ENCODE measurements at places on chromosomes 16 and 17.
A peak's percentile ranks its signal among the peaks of the same experiment; 100 is the strongest.

GRCh38 chr16:31875112-31875803 is 1.7 kb downstream of the ZNF267 start:
- DNase-seq, result no peak

GRCh38 chr16:79805621-79806020 is 205.1 kb upstream of the MAF start:
- DNase-seq, result peak; percentile 50

DNA sequence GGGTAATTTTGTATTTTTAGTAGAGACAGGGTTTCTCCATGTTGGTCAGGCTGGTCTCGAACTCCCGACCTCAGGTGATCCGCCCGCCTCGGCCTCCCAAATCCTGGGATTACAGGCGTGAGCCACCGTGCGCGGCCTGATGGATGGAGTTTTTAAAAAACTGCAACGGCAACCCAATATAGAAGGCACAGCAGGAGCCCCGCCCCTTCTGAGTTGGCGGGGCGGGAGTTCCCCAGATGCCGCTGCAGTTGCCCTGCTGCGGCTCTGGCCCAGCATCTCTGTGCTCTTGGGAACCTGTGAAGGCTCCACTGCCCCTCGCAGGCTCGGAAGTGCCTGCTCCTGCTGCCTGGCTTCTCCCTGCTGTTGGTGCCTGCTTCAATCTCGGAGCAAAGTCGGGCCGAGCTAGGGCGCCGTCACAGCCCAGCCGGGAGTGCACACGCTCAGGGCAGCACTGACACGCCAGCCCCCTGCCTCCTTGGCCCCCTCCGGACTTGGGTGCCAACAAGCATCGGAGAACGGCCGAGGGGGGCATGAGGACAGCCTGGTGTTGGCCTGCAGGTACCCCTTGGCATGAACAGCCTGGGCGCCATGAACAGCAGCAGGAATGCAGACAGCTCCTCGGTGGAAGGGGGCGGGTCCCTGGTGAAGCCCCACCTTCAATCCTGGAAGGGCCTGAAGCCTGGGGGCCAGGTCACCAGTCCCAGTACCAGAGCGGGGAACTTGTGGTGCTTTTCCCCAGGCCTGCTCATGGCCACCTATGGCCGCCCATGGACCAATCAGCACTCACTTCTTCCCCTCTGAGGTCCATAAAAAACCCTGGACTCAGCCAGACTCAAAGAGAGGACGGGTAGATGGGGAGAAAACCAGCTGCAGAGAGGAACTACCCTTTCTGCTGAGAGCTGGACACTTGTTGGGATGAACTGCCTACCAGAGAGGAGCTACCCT is 2.3 kb upstream of the NT5M start:
- DNase-seq, result peak; percentile 92

DNA sequence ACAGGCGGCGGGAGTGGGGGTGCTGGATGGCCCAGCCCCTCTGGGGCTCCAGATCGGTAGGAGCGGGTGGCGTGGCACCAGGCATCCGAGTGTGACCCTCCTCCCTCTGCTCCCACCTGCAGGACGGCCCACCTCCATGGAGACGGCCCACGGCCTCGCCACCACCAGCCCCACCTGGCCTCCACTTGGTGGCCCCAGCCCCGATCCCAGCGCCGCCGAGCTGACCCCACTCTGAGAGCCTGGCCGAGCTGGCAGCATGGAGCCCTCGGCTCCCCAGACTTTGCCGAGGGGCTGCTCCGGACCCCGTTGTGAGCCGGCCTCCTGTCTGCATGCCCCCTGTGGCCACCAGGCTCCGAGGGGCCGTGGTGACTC is 4.7 kb upstream of the NUDT16L1 start:
- no peak for DNase-seq

- no peak for DNase-seq
These were observed 54.9 kb downstream of the CLEC16A start for GRCh38 chr16:10999300-10999699.

DNA sequence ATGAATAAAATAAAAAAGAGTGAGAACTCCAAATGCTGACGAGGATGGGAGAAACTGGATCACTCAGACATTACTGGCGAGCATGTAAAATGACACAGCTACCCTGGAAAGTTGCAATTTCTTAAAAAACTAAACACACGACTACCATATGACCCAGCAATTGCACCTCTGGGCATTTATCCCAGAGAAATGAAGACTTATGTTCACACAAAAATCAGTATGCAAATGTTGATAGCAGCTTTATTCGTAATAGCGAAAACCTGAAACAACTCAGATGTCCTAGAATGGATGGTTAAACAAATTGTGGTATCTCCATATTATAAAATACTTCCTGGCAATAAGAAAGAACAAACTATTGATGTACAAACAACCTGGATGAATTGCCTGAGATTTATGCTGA is 357.2 kb upstream of the ASIC2 start:
- no peak for DNase-seq

DNA sequence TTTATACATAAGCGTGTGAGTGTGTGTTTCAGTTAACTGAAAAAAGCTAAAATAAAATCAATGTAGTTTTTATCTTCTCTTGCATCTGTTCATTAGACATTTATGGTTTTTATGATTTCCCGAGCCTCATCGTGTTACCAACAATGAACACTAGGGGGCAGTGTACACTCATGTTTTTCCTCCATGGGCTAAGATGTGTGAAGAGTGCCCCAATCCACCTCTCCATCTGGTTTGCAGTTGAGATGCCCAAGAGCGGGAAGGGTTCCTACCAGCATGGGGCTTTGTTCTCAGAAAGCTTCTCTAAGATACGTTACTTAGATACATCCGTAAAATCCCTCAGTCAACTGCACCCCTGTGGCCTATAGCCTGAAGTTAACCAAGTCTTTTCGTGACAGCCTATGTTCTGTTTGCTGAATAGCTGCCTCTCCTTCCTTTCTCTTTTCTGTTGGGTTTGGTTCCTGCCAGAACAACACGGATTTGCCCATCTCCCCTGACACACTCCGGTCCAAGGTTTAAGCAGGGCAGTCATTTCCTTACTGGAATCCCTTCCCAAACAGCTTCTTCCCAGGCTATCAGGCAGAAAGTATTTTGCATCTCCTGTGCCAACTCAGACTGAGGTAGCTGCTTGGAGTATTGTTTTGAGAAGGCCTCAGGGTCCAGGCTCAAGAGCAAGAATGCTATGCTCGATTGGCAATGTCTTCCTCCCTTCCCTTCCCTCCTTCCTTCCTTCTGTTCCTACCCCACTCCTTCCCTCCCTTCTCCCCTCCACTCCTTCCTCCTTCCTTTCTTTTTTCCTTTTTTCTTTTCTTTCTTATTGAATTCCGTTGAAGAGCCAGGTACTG is 12.9 kb upstream of the ELAC2 start:
- DNase-seq, result no peak

DNA sequence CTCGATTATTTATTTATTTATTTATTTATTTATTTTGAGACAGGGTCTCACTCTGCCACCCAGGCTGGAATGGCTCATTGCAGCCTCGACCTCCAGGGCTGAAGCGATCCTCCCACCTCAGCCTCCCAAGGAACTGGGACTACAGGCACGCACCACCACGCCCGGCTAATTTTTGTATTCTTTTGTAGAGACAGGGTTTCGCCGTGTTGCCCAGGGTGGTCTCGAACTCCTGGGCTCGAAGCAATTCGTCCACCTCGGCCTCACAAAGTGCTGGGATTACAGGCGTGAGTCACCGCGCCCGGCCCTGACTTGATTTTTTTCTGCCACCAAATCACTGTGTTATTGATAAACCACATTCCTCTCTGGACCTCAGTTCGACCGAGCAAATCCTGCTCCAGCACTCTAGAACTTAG is 758 bp upstream of the RPL23A start:
- no peak for DNase-seq

- DNase-seq, result no peak
These were observed 6.2 kb downstream of the CORO6 start for GRCh38 chr17:29616300-29617048.

GRCh38 chr17:53191878-53192277 is 630.8 kb upstream of the KIF2B start:
- DNase-seq, result no peak

DNA sequence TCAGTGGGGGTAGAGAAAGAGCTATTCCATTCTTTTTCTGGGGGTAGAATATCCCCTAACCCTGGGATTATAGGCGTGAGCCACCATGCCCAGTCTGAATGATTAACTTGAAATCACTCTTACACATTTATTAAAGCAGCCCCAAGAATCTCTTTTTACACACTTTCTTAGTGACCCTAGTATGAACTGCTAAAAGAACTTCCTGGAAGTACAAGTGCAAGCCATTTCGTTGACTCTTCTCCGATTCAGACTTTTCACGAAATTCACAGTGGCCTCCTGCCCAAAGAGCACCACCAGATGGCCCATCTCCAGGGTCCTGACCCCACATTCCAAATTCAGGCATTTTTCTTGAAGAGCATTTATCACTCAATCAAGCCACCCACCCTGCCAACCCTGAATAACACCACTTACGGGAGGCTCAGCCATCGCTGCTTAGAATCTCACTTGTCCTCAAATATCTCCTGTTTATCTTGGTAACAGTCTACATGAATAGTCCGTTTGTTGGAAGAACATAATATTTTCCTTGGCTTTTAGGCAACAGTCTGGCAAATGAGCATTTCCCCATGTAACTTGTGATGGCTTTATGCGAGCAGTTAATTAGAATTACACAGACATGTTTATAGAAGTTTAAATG is 28.0 kb downstream of the ZNF423 start:
- DNase-seq, result no peak

DNA sequence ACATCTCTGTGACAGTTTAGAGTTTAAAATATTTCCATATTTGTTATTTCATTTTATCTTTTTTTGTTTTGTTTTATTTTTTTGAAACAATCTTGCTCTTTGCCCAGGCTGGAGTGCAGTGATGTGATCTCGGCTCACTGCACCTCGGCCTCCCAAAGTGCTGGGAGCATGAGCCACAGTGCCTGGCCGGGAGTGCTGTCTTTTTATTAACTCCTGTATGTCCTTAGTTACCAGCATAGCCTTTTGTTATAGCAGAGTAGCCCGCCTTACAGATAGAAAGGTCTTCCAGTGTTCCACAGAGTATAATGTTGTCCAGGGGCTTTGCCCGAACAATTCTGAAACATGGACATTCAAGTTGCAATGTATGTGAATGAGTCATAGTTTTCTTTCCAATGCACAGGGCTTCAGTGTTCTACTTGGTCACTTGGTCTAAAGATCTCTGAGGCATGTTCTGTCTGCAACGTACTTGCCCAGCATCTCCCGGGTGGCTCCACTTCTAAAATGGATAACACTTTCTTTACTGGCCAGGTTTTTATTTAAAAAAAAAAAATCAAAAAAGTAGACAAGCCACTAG is 125.6 kb downstream of the KCNJ18 start:
- DNase-seq, result no peak

Data from iPS DF 19.7 (cell line).